ENCODE measurements at places on chromosomes 1 and 21.

GRCh38 chr1:116066868-116067565, 44.2 kb upstream of the MAB21L3 start:
- no peak for DNase-seq

- no peak for DNase-seq
Observed at GRCh38 chr1:162992945-162993344, 76.2 kb upstream of the RGS4 start.

GRCh38 chr1:233587958-233588799, 25.7 kb upstream of the KCNK1 start:
- no peak for DNase-seq

DNA sequence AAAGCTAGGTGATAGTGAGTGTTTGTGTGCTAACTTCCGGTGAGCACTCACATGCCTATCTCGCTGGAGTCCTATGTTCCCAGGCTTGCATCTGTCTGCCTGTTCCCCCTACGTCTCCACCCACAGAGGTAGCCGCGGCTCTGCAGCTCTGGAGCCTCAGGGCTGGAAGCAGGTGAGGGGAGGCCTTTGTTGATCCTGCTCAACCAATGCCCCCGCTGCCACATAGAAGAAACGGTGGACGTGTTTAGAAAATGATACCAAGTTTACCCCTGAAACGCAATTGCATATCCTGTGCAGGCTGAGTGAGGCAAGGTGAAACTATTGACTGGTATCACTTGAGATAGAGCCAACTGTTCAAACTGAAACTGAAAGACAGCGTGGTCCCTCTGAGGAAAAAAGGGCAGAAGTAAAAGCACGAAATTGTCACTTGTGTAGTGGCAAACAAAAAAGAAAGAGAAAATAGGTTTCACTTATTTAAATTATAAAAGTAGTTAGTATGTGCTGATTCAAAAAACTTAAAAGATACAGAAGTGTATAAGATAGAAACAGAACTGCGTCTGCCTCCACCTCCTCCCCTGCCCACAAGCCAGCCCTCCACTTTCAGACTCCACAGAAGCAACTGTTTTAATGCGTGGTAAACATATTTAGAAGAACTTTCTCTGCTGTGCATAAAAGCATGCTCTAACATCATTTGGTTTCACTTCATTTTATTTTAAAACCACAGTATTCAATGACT, 38.6 kb upstream of the ETS2 start:
- peak; percentile 43 for DNase-seq

DNA sequence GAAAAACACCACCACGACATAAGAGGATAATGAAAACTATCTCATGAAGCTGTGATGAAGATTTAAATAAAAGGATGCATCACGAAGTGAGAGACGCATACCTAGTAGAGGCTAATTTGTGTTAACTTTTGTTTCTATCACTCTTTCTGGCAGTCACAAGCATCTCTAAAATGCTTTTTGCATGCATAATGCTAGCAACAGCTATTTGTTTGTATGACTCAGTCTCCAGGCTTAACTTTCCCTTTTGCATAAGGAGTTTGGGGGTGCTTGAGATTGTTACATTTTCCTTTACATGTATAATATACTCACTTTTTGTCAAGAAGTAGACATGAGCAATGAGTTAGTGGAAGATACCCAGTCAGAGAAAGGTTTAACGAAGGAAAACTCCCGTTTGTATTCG, 385.4 kb downstream of the DISC1 start:
- DNase-seq = no peak

DNA sequence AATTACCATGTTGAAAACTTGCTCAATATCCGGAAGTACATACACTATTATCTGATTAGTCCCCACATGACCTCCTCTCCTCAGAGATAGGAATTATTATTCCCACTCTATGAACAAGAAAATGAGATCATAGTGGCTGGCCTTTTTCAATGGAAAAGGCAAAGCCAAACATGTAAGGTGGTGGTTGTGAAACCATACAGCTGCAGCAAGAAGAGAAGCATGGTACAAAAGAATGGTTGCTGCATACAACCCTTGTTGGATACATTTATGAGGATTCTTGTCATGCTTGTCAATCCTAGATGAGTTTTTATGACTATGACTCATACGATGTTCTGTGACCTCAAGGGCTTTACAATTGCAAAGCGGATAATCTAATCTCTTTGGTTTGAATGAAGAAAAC, 514.7 kb downstream of the PLPP3 start:
- no peak for DNase-seq

GRCh38 chr1:7630378-7630777, 140.7 kb upstream of the VAMP3 start:
- no peak for DNase-seq

DNA sequence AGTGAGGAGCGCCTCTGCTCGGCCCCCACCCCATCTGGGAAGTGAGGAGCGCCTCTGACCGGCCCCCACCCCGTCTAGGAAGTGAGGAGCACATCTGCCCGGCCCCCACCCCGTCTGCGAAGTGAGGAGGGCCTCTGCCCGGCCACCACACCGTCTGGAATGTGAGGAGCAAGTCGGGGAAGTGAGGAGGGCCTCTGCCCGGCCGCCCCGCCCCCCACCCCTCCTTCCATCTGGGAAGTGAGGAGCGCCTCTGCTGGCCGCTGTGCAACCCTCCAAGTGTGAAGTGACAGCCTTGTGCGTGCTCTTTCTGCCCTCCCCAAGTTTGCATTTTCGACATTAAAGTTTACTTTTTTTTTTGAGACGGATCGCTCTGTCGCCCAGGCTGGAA, 5.1 kb upstream of the ZZZ3 start:
- DNase-seq = no peak

GRCh38 chr1:85864727-85865126, 156.5 kb upstream of the ZNHIT6 start:
- DNase-seq = no peak

DNA sequence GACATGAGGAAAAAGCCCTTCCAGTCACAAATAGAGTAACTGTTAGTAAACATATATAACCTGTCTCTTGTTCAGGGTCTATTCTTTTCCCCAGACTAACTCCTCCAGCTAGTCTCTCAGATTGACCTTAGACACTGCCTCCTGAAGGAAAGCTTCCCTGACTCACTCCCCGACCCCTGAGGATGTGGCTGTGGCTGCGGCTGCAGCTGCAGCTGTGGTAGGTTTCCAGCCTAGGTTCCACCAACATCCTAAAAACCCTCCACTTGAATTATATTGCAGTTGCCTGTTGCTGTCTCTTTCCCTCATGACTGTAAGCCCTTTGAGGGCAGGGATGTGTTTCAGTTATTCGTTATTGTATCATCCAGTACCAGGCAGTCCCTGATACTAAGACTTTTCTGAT, 132.9 kb upstream of the C1orf21 start:
- DNase-seq = no peak

GRCh38 chr1:33429856-33430691, 821 bp downstream of the PHC2 start:
- no peak for DNase-seq

DNA sequence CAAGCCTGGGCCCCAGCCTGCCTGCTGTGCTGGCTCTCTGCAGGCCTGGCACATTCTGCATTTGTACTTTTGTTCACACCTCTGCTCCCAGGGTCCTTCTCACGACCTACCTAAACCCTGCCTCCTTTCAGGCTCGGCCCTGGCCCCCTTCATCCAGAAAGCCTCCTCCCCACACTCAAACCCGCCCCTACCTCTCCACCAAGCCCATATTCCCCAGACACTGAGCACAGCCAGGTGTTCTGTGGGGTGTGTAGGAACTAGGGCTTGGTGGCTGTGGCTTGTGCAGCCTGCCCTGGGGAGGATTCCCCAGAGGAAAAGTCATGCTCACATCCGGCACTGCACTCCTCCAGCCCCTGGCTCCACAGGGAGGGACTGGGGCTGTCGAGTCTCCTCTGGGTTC, 8.2 kb upstream of the MIXL1 start:
- DNase-seq = no peak

GRCh38 chr1:169141356-169141755, 34.9 kb downstream of the ATP1B1 start:
- no peak for DNase-seq

Data from activated gamma-delta T cell treated with Interleukin-2 at 50 U/mL for 16 hours (primary cell).